ENCODE measurements at places on chromosomes 5 and 9. TPM values are rescaled to one million over a fixed set of nuclear protein-coding genes. Genes with fewer than 3 reads are reported as not detected.

The SNCB gene
- total RNA-seq = not detected

The ANKRD31 gene
- total RNA-seq = 0.13 TPM

The SLC25A48 gene
- not detected for total RNA-seq

The POU4F3 gene
- 0.14 TPM for total RNA-seq

The SPATA6L gene
- total RNA-seq = not detected

- DNase-seq = no peak
Measured at GRCh38 chr5:20524991-20525529, 537.1 kb upstream of the CDH18 start.

- DNase-seq = no peak
Measured at GRCh38 chr9:101527066-101527465, 6.6 kb upstream of the RNF20 start.

DNA sequence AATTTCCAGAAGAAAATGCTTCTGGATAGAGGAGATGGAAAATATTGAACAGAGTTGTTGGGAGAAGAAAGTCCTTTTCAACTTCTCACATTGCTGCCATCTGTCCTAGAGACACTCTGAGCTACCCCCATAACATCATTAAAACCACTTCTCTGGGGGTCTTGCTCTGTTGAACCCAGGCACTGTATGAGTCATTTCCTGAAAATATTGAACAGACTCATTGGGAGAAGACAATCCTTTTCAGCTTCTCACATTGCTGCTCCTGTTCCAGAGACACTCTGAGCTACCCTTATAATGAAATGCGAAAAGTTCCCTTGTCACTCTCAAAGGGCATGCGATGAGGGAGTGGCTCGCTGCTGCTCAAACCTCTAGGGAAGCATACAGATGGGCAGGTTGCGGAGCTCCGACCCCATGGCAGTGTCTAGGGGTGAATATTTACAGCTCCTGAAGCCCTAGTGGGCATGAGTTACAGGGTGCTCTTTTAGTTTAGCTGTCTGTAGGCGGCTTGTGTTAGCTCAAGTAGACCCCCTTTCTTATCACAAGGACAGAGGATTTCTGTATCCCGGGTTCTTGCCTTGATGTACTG is 90.7 kb downstream of the CDKN2A start:
- DNase-seq = no peak

DNA sequence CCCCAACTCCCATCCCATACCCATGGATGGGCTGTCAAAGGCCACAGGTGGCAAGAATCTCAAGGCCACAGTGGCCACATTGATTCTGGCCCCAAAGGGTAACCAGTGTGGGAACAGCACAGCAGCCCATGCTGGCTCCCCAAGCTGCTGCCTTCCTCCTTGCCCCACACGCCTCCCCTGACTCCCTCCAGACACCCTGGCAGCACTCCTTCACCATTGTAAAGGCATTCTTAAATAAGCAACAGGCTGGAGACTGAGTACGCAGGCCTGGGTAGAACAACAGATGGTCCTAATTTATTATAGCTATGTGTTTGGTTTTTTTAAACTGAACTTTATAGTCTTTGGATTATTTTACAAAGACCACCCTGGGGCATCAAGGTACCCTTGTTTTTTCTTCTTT is 158.8 kb downstream of the TSSK1B start:
- DNase-seq = no peak

DNA sequence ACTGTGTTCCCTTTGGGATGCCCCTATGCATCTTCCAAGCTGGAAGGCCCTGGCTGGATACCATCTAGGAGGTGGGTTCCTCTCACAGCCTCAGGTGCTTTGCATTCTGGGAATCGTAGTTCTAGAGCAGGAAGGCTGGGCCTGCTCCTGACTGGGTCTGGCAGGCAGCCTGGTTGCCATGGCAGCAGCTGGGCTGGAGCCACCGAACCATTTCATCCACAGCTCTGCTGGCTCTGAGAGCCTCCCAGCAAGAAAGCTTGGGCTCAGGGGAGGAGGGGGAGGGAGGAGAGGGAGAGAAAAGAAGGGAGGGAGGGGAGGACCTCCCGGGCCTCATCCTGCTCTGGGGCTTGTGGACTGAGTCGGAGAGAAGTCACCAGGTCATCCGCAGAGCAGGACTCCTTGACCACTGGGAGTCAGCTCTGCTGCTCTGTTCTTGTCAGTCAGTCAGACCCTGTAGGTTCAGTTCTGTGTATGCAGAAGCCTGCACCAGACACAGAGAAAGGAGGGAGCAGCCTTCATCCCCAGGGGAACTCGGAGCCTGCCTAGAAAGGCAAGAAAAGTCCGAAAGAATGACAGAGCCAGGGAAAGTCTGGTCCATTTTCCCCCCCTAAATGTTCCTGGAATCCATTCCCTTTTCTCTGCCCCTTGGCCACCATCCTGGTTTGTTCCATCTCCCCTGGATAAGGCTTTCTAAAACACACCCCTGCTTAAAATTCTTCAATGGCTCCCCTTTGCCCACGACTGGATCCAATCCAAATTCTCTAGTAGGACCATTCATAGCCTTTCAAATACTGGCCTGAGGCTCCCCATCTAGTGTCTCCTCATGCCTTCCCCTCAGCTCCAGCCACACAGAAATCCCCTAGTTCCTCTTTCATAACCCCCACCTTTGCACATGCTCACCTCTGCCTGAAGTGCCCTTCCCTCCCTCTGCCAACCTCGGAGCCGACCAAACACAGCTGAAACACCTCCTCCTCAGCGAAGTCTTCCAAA is 65.4 kb upstream of the ARAP3 start:
- peak; percentile 22 for DNase-seq

DNA sequence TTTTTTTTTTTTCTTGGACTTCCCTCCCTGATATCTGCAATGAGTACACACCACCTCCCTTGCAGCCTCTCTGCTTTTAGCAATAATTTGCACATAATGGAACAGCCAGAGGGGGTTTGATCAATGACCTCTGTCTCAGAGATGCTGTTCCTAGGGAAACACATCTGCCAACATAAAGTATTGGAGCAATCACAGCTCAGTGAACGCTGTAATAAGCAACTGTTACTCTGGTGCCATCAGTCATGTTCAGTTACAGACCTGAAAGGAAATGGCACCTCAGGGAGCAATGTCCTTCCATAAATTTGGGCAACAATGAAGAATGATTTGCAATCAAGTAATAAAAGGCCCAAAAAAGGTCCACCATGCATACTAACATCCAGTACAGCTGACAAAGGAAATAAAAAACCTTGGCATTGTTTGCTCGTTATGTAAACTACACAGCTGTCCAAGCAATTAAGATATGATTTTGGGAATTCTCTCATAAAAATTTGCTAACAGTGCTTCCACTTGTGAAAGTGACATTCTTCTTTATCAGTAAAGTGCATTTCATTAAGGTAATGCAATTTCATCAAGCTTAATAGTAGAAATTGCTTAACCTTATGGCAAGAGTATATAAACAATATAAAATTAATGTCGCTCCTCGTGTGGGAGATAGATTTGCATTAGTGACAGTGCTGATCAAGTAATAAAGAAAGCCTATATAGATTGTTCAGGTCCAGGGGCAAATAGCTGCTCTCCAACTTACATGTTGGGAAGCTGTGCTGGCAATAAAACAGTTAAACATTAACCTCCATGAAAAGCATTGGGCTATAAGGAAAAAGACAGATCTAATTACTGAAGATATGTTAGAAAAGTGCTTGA is 167.8 kb downstream of the RASEF start:
- DNase-seq = no peak

- DNase-seq = no peak
Measured at GRCh38 chr5:142053426-142054151, 40.8 kb upstream of the GNPDA1 start.

- DNase-seq = no peak
Measured at GRCh38 chr5:134878403-134878802, 4.2 kb downstream of the TXNDC15 start.

DNA sequence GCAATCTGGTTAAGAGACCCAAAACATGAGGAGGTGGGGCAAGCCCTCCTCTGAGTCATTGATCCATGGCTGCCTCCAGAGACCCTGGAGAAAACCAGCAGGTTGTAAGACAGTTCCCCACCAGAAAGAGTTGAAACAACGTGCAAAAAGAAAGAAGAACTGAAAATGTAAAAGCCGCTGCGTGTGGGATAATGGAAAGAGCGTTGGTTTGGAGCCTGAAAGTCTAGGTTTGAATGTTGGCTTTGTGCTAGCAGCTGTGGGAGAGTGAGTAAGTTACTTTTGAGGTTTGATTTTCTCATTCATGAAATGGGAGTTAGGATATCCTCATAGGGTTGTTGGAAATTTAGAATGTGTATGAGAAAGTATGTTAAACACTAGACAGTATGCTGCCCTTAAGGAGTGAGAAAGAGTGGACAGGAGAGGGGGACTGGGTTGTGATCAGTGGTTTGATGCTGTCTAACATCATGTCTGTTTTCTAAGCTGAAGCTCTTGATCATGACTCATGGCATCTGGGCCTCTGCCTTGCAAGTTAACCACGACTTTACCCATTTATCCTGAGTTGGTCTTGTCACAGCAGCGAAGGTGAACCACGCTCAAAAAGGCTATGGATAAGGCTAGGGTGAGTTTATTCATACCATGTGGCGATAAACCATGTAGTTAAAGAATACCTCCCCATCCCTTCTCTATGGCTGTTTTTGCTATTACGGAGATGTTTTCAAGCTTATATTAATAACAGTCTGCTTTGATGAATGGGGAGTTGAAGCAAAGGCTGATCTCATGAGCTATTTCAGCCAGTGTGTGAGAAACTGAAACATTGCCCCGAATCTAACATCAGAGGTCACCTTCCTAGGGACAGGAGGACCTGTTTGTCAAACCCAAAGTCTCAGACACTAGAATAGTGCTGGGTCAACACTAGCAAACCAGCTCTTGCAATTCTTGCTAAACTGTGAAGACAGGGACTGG is 41.3 kb downstream of the ZNF366 start:
- DNase-seq = no peak

All from SJCRH30 (cell line).